ENCODE measurements at places on chromosomes 11 and 22.

GRCh38 chr11:80632691-80633090, 1191.9 kb upstream of the TENM4 start:
- no peak for DNase-seq

GRCh38 chr22:23182309-23183060, 2.2 kb downstream of the BCR start:
- DNase-seq, result peak; percentile 19

- no peak for DNase-seq
These were observed 6.6 kb upstream of the ASCL2 start for GRCh38 chr11:2277008-2277346.

GRCh38 chr22:45975164-45976161, 1.5 kb downstream of the WNT7B start:
- DNase-seq, result no peak

- DNase-seq, result peak; percentile 99
These were observed 21.8 kb downstream of the CLMP start for GRCh38 chr11:123173040-123173855.

DNA sequence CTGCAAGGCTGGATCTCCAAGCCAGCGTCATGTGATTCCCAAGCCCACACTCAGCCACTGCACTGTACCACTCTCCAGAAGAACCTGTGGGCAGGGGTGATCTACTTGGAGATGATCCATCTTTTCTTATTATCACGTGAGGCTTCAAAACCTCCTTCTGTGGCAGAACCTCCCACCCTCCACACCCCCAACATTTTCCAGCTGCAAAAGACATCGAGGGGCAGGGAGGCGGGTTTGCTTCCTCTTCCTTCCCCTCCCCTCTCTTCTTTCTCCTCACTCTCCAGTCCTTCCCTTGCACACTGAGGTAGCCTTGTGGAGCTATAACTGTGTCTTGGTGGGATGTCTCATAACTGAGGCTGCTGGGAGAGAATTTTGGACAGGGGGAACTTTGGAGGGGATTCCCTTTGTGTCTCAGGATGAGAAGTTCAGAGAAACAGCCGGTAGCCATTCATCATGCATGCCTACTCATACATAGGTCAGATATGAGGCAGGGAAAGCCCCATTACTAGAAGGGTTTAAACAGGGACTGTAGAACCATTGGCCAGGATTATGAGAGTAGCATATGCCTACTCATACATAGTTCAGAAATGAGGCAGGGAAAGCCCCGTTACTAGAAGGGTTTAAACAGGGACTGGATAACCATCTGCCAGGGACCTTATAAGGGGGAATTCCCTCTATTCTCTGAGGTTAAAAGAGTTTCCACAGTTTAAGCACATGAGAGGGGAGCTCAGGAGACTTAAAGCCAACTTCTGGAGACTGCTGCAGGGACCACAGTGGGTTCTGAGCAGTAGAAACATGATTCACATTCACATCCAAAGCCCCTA, 420.7 kb upstream of the CADM1 start:
- DNase-seq, result peak; percentile 64

DNA sequence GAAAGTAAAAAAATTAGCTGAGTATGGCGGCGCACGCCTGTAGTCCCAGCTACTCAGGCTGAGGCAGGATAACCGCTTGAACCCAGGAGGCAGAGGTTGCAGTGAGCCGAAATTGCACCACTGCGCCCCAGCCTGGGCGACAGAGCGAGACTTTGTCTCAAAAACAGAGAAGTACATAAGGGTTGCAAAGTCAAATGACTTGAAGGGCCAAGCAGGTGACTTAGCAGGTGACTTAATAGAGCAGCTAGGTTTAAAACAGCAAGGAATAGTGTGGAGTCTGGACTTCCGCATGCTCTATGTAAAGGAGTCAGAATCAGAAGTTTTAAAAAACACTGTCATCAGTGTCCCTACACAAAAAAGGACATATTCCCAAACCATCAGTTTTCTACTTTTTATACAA, 31.7 kb downstream of the EP300 start:
- DNase-seq, result no peak

GRCh38 chr22:16601437-16602223, 9.0 kb upstream of the CCT8L2 start:
- DNase-seq, result no peak

DNA sequence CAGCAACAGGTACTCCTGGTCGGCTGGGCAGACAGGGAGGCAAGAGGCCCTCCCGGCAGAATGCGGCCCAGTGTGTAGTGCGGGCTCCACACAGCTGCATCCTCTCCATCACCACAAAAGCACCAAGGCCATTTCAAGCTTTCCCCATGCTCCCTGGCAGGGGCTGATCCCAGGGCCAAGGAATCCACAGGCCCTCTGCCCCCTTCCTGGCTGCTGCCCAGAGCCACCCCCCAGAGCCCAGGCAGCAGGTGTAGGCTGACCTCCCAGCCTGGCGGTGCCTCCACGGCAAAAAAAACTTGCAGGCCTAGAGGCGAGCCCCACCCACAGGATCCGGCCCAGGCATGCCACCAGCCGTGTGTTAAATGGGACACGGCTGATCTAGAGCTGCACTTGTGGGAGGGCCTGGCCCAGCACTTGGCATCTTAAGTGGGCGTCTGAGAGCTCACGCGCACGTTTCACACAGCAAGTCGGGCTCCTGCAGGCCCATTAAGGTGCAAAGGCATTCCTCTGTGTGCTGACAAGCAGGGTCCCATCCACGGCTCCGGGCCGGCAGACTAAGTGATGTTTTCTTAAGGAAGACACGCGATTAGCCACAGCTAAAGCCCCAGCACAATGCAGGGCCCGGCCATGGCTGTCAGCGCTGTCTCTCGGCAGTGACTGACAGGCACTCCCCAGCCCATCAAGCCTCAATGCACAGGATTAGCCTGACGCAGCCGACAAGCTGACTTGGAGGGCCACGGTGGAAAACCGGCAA, 19.8 kb upstream of the GNB1L start:
- no peak for DNase-seq

GRCh38 chr22:28813772-28814518, 13.6 kb upstream of the XBP1 start:
- no peak for DNase-seq

DNA sequence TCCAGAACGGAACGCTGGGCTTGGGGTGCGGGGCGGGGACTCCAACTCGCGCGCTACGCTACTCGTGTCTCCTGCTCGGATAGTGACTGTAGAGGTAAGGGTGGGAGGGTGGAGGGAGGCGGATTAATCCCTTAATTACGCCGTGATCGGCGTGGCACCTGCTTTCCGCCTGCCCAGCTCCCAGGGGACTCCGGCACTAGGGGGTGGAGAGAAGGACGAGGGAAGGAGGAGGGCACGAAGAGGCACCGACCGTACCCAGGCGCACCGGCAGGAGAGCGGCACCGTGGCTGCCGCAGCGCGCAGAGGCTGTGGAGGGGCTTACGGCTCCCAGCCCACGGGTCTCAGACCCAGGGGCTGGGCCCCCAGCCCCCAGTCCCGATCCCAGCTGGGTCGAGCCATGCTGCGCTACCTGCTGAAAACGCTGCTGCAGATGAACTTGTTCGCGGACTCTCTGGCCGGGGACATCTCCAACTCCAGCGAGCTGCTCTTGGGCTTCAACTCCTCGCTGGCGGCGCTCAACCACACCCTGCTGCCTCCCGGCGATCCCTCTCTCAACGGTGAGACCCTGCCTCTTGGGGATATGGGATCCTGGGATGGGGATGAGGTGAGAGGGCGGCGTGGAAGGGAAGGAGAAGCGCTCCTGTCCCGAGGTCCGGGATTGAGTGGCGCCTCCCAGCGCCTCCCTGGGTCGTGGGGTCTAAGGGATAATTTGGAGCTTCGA, at the start of gene ROBO3:
Gene ROBO3, plus strand, starts transcription at position 252 of the 721 bp plus-strand sequence. Its CDS starts 146 bp downstream, at position 398.
- DNase-seq, result no peak

GRCh38 chr11:35414311-35414710, 5.0 kb downstream of the SLC1A2 start:
- no peak for DNase-seq

GRCh38 chr11:81007046-81007445, 1566.2 kb upstream of the TENM4 start:
- peak; percentile 42 for DNase-seq

DNA sequence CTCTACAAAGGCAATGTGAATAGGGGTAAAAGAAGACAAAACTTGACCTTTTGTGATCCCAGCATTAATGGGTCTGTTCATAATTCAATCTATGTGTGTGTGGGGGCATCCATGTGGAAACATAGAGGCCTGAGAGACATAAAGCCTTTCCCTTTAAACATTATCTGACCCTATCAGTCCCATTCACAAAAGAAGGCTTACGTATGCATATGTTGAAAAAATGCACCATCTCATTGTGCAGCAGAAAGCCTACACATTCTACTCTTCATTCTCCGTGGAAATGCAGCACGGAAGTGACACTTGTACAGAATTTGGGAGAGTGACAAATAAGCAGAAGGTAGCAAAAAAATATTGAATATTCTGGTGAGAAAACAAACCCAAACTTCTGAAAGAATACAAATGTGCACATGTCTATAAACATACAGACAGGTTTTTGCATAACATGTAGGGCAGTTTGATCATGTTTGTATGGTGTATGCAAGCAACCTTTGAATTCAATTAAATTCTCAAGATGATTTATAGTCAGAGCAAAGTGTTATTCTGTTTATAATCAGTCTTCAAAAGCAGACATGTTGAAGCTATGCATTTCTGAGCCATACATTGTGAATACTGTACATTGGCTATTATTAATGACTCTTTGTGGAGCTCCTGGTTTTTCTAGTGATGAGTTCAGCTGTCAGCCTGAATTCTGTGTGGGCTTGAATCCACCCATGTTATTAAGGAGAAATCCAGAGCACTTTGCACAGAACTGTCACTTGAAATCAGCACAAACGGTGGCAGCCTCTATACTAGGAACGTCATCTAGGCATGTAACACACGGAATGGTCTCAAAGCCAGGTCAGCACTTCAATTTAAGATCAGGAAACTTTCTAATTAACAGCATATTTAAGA, 236.8 kb downstream of the DCDC1 start:
- DNase-seq, result no peak

DNA sequence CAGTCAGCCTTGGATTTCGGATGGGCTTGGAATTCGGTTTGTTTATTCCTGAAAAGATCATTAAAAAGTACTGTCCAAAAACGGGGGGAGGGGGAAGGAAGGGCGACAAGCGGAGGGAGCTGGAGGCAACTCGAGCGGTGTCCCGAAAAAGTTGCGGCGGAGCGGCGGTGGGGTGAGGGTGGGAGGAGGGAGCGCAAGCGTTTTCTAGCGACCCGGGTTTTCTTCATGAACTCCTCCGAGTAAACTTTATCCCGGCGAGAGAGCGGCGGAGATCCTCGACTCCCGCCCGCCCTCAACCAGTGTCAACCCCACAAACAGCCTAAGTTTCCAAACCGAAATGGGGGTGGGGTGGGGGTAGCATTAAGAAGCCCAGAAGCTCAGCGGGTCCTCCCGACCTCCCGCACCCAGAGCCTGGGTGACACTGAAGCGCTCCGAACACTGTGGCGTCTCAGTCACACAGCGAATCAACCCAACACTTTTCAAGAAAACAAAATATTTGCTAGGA, 133.0 kb upstream of the C11orf58 start:
- peak; percentile 54 for DNase-seq

DNA sequence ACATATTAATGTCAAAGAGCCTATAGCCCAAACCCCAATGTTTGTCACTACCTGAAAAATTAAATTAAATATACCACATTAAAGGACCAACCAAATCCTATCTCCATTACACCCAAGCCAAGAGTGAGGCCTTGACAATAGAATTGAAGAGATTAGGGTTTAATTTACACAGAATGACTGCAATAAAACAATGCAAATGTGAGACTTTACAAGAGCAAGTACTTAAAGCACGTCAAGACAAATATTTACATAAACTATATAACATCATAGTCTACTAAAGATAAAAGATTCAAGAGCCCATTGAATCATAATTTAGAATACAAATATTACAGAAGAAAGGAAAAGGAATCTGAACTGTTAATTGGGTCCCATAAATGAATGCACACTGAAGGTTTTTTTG, 85.6 kb downstream of the CADM1 start:
- no peak for DNase-seq

GRCh38 chr11:134742224-134742612, 330.2 kb upstream of the B3GAT1 start:
- DNase-seq, result no peak

DNA sequence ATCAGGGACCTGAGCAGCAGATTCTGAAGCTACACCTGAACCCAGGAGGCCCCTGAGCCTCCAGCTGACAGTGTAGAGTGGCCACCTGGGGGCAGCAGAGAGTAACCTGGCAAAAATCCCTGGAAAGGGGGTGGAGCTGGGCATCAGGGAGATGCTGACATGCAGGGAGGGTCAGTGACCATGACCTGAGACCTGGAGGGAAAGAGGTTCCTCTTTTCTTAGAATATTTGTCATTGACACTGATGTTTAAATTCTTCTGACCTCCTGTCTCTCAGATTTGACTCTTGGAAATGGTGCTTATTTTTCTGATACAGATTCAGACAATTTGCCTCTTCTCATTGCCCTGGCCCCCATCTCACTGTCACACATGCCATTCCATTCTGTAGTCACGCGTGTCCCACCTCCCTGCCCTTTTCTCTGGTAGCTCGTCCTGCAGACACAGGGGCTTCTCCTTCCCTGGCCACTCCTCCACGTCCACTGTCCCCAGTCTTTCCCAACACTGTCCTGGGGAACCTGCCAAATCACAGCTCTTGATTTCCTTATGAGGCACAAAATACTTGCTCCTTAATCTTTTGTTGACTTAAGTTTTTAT, 117.2 kb upstream of the IGLL5 start:
- peak; percentile 19 for DNase-seq

DNA sequence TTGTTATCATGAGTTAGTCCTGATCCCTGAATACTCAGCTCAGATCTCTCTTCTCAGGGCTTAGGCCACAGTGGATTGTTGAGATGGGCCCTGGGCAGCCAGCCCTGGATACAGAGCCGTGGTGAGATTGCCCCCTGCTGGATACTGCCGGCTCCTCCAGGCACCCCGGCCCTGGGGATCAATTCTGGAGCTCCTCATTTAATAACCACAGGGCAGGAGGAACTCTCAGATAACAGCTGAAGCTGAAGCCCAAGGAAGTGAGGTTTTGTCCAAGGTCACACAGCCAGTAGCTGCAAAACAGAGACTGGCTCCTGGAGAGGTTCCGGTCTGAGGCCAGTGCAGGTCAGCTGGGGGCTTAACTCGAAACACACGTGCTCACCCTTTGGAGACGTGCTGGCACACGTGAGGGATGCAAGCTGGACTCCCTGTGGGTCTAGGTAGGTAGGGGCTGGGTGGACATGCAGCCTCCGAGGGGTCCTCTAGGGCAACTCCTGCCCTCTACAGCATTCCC, 16.0 kb downstream of the USH1C start:
- peak; percentile 19 for DNase-seq

GRCh38 chr22:37063431-37064420, 12.2 kb downstream of the KCTD17 start:
- DNase-seq, result no peak

GRCh38 chr11:5749836-5750235, 4.2 kb upstream of the OR52N4 start:
- DNase-seq, result no peak

- DNase-seq, result no peak
These were observed 22.1 kb downstream of the IFITM10 start for GRCh38 chr11:1728301-1728700.

GRCh38 chr11:119999220-119999619, 138.7 kb downstream of the TRIM29 start:
- no peak for DNase-seq

GRCh38 chr22:44357966-44358465, 45.3 kb upstream of the SHISAL1 start:
- peak; percentile 17 for DNase-seq

- DNase-seq, result no peak
These were observed 610.1 kb upstream of the ANO5 start for GRCh38 chr11:21582791-21583190.

- DNase-seq, result no peak
These were observed 17.1 kb upstream of the MS4A4A start for GRCh38 chr11:60263402-60263801.

GRCh38 chr11:45361551-45361950, 75.4 kb upstream of the SYT13 start:
- no peak for DNase-seq

GRCh38 chr11:38498721-38499120, 1900.7 kb upstream of the RAG2 start:
- DNase-seq, result no peak

Measured in fibroblast of skin of right quadriceps (primary cell).